Vagina (tissue), 2 donors: ENCODE measurements at places on chromosomes 13 and 19.

DNA sequence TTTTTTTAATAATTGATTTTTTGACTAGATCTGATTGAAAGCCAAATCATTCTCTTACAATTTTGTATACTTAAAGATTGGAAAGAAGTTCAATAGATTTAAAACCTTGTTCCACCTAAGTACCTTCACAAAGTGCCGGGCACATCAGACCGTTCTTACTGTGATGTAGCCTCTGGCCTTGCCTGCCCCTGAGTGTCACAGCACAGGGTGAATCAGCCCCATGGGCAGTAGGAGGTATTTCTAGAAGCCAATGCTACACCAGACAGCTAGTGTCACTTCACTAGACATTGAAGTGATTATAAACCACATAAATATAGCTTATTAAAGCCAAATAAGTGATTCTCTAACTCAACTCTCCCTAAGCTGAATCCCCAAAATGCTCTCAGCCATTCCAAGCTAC lies 131.3 kb downstream of the LACC1 start:
- H3K4me1 ChIP-seq: peaks cover 7% of the 10 kb centered on the region
- H3K27ac ChIP-seq: no peak overlapping the region
- H3K27me3 ChIP-seq: no peaks in the 10 kb centered on the region
- DNase-seq: no peak
- no peak overlapping the region for H3K4me3 ChIP-seq
- H3K36me3 ChIP-seq: no peaks in the 10 kb centered on the region

- no peak for DNase-seq
- H3K27ac ChIP-seq: no peak overlapping the region
- H3K36me3 ChIP-seq: no peaks in the 10 kb centered on the region
- H3K4me3 ChIP-seq: no peak overlapping the region
- H3K4me1 ChIP-seq: no peaks in the 10 kb centered on the region
- no peaks in the 10 kb centered on the region for H3K27me3 ChIP-seq
Measured at GRCh38 chr19:3778899-3779723, 7.1 kb downstream of the MATK start.

- H3K4me1 ChIP-seq: no peaks in the 10 kb centered on the region
- no peaks in the 10 kb centered on the region for H3K36me3 ChIP-seq
- no peaks in the 10 kb centered on the region for H3K27me3 ChIP-seq
Measured at GRCh38 chr13:104206450-104207044, 1140.3 kb upstream of the SLC10A2 start.

DNA sequence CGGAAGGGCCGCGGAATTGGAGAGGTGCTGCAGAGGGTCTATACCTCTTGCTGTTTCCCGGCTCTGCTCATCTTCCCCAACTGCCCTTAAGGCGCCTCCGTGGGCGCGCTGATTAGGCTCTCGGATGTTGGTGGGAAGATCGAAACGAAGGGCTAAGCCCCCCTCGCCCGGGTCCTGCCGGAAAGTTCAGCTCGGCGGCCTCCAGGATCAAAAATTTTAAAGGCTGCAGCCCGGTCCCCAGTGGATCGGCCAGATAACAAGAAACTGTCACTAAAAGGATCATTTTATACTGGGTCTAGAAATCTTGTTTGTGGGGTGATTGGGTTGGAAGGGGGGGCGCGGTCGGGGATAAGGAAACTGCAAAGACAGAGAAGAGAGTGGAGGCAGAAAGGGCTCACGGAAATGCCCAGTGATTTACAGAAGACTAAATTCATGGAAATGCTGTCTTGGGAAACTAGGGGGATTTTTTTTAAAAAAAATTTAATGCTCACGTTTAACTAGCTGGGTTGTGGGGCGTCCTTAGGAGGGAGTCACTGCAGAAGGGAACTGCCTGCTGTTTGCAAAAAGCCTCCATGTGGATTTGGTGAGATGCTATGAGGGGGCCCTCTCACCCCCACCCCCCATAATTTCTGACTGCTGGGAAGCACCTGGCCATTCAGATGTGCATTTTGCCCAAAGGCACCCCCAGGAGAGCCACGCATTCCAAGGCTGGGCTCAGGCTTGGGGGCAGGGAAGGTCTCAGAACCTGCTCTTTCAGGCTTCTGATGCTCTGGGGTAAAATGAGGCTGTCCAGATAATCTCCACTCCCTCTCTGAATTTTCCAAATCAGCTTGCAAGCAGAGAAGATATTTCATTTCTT lies 7.7 kb downstream of the CDX2 start:
- H3K27me3 ChIP-seq: peaks cover 3% of the 10 kb centered on the region
- no peak for DNase-seq
- H3K4me1 ChIP-seq: peaks cover 21% of the 10 kb centered on the region
- peak overlapping the region; percentile 22 for H3K4me3 ChIP-seq
- H3K36me3 ChIP-seq: no peaks in the 10 kb centered on the region

DNA sequence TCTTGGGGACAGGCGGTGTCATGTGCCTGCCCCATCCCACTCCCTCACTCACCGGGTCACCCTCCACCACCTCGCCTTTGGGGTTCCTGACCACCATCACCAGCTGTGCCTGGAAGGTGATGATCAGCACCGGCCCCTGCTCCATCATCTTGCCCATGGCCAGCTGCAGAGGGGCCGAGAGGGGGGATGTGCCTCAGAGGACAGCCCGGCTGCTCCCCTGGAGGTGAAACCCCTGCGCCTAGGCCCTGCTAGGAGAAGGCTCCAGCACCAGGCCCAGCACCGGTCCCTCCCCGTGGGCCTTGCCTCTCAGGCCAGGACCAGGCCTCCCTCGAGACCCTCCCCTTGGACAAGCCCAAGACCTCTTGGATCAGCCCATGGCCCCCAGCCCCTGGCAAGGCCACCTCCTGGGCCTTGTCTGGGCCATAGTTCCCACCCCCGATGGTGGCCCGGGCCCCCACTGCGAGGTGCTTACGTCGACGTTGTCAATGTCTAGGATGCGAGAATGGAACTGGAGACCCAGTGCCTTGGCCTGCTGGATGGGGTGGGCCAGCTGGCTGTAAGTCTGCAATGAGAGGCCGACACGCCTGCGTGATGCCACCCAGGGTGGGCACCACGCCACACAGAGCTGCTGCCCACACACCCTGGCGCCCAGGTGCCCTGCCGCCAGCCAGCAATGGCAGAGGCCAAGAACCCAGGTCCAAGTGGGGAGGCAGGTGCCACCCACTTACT lies 1.8 kb upstream of the CTXN1 start:
- H3K27me3 ChIP-seq: no peaks in the 10 kb centered on the region
- peaks cover 64% of the 10 kb centered on the region for H3K4me1 ChIP-seq
- DNase-seq: no peak
- peaks cover 32% of the 10 kb centered on the region for H3K36me3 ChIP-seq

DNA sequence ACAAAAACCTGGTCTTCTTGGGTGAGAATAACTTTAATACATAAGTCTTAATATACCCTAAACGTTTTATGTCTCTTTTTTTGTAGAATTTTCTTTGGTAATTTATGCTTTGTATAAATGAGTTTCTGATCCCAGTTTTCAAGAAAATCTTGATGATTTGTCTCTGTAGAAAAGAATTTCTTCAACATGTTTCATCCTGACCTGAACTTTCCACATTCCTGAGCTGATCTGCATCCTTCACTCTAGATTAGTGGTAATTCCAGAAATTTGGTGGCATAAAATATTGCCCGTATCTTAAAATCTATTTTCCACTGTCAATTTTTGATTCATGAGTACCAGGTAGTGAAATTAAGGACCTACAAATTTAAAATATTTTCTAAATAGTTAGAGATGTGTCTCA lies 16.3 kb downstream of the ZNF714 start:
- peaks cover 7% of the 10 kb centered on the region for H3K36me3 ChIP-seq
- H3K4me1 ChIP-seq: no peaks in the 10 kb centered on the region
- no peaks in the 10 kb centered on the region for H3K27me3 ChIP-seq
- no peak for DNase-seq
- no peak overlapping the region for H3K4me3 ChIP-seq
